ENCODE measurements at places on chromosomes 4 and X.

DNA sequence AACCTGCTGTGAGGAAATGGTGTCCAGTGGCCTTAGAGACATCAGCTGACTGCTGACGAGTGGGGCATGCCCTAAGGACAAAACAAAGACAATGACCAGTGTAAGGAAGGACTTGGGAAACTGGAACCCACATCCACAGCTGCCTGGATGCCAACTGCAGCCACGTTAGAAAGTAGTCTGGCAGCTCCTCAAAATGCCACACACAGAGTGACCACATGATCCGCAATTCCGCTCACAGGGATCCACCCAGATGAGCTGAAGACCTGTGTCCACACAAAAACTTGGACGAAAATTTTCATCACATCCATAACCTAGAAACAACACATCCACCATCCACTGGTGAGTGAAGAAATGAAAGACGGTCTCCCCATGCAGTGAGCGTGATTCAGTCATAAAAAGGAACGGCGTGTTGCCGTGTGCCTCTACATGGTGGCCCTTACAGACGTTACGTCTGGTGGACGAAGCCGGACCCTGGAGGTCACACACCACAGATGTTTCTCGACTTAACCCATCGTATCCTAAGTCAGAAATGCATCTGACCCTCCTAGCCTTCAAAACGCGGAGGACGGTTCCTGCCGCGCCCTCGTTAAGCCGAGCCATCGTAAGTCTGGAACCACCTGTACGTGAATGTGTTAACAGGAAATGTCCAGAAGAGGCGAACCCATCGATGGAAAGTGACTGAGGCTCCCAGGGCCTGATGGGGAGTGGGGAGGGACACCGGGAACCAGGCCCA is 40.6 kb upstream of the MXD4 start:
- DNase-seq = no peak

- no peak for DNase-seq
Measured at GRCh38 chr4:37740546-37740945, 54.4 kb upstream of the RELL1 start.

GRCh38 chr4:73970945-73971344 is 10.9 kb downstream of the PF4 start:
- no peak for DNase-seq

DNA sequence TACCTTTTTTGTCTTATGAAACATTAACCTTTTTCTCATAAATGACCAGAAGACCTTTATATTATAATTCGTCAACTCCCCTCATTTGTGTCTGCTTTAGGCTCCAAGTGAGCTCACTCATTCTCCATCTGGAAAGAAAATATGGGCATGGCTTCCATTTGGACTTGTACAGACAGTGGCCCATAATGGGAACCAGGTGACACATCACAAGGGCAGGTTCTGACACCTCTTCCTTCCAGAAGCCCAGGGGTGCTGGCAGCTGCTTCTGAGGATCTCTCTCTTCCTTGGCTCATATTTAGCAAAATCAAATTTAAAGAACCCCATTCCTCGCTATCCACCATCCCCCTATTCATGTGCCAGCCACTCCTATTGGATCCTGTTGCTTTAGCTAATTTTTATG is 69.6 kb downstream of the CD38 start:
- DNase-seq = no peak

- no peak for DNase-seq
Measured at GRCh38 chr4:141912831-141913230, 276.4 kb downstream of the IL15 start.

- DNase-seq = no peak
Measured at GRCh38 chr4:108193886-108194672, 25.3 kb upstream of the LEF1 start.

DNA sequence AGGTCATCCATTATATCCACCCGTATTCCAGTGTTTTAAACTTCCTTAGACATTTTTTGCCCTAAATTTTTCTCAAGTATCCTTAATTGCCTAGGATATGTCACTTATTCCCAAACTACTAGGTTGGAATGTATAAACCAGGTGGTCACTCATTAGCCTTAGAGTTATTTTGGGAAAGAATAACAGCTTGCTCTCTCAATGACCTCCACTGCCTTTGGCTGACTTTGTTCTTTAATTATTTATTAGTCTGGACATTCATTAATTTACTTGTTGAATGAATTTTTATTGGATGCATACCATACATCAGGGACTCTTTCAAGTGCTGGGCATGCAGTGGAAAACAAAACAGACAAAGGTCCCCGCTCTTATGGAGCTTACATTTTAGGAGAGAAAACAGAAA is 609.3 kb upstream of the IGFBP7 start:
- no peak for DNase-seq

DNA sequence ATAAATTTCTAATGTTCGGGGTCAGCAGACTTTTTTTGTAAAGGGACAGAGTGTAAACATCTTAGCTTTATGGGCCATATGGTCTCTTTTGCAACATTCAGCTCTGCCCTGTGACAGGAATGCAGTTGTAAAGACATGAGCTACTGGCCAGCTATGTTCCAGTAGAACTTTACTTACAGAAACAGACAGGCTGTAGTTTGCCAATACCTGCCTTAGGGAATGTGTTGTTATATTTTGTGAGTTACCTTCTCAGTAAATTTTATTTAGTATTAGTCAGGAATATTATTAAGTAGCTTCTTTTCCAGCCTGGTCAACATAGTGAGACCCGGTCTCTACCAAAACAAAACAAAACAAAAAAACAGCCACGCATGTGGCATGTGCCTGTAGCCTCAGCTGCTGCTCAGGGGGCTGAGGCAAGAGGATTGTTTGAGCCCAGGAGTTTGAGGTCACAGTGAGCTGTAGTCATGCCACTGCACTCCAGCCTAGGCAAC is 48.7 kb downstream of the HTT start:
- DNase-seq = no peak

DNA sequence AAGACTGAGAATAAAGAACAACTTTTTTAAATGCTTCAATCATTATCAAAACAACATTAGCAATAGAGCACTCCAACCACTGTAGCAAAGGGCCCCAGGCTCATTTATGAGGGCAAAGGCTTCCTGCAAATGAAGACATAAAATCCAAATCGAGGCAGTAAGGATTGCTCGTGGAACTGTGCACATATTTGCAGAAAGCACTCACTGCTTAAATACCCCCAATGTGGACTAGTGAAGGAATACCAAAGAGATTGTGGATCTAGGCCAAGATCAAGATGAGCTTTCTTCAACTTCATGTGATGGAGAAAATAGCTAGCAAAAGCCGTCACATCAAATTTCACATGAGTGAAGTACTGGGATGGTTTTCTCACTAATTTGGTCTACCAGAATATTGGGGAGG is 35.2 kb downstream of the GPC3 start:
- no peak for DNase-seq

DNA sequence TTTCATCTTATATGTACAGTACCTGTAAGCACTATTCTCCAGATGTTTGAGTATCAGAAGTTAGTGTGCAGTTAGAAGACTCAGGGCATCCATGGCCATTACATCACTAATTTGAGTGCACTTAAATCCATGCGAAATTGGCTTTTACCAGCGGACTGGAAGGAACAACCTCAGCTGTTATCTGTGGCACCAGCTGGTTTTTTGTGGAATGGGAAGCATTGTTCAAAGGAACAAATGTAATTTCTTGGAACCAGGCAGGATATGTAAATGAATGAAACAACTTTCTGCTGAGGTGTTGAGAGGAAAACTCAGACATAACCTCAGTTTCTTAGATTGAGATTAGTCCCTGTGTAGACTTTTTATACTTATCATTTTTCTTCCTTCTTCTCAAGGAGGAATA is 60.2 kb downstream of the PDGFRA start:
- no peak for DNase-seq
